ENCODE measurements at places on chromosomes 2 and 18.
A peak's percentile ranks its signal among the peaks of the same experiment; 100 is the strongest.

- no peak for DNase-seq
Observed at GRCh38 chr2:121076498-121076820, 208.5 kb downstream of the TFCP2L1 start.

DNA sequence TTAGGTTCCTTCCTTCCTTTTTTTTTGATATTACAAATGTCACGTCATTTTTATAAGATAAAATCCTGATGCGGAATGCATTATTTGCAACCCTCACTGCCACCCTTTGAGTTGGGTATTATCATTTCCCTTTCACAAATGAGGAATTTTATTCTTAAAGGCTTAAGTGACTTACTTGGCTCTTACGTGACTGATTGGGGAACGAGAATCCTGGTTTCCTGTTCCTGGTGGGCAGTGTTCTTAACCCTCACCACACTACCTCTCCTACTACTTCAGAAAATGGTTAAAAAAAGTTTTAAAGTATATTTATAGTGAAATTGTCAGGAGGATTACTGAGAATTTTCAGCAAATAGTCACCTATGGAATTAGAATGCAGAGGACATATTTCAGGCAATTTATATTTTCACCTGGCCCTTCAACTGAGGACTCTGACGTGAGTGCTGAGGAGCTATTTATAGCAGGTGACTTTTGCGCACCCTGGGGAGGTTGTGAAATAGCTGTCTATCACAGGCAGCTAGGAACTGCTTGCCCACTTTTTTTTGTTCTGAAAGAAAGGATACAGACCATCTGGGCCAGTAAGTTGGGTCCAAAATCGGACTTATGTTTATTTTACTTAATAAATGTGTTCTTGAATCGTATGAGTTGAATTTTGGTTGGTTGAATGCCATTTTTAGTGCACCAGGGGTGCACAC is 18.7 kb upstream of the RASGRP3 start:
- peak; percentile 35 for DNase-seq

DNA sequence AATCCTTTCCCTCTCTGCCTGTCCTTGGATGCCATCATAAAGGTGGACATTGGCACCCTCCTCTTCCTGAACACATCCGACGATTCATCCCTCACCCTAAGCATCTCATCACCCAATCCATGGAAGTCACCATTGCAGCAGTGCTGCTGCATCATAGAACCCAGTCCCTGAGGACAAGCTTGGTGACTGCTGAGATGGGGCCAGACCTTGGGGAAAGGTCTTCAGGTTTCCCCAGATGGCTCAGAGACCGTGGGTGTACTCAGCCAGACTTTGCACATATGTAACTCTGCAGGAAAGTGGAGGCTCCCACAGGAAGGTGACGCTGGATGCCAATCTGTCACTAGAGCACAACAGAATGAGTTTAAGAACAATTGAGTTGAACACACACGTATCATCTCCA is 202.2 kb downstream of the SOX11 start:
- DNase-seq, result no peak

DNA sequence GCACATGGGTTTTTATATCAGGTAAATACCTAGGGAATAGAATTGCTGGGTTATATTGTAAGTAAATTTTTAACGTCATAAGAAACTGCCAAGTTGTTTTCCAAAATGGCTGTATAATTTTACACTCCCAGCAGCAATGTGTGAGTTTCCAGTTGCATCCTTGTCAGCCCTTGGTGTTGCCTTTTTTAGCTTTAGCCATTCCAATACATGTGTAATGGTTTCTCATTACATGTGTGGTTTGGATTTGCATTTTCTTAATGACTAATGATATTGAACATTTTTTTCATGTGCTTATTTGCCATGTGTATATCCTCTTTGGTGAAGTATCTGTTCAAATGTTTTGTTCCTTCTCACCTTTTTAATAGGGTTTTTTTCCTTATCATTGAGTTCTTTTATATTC is 70.8 kb downstream of the ABI2 start:
- DNase-seq, result no peak

GRCh38 chr2:48567671-48568070 is 37.7 kb downstream of the STON1 start:
- DNase-seq, result no peak

- DNase-seq, result no peak
Observed at GRCh38 chr18:41058351-41059125, 896.5 kb upstream of the PIK3C3 start.

- DNase-seq, result no peak
Observed at GRCh38 chr2:45627911-45628310, 16.8 kb upstream of the SRBD1 start.

DNA sequence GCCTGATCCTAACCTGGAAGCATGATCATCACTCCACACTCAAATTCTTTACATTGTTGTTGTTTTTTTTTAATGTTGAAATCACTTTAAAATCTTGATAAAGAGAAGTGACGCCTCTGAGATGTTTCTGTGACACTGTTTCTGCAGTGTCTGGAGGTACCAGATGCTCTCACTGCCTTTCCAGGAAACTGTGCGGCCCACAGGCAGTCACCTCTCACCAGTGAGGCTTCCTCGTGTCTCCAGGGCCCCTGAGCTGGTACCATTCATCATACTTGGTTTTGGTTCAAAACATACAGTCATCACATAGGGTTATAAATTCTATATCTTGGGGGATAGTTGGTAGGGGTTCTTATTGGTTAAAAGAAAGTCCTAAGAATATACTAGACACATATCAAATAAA is 10.1 kb upstream of the ID2 start:
- DNase-seq, result no peak

DNA sequence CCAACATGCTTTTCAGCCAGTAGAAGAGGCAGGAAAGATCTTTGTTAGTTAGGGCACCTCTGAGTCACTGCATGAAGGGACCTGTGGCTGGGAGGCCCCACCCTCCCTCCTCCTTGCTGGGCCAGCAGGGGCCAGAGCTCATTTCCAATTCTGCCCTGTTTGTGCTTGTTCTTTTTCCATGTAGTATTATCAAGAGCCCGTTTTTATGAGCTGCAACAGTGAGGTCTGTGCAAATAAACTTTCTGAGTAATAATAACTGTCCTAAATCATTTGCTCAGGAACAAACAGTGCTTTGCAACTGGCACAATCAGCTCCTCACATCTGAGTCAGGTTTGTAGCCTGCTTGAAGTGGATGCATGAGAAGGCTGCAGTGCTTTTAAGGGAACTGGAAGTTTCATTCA is 128.0 kb downstream of the ARL4C start:
- peak; percentile 46 for DNase-seq

DNA sequence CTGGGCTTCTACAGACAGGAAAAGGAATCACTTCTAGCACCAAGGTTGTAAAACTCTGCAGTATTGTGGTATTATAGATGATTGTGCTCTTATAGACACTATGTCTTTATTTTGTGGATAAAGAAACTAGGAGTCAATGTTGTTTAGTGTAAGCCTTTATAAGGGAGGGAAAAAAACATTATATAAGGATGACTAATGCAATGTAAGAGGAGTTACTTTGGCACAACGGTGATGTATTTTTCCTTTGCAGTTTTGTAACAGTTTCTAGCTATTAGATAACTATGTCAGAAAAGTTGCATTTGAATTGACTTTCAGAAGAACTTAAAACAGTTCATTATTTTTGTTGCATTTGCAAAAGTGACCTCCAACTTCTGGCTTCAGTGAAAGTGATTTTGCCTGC is 545.4 kb downstream of the CCDC85A start:
- no peak for DNase-seq

DNA sequence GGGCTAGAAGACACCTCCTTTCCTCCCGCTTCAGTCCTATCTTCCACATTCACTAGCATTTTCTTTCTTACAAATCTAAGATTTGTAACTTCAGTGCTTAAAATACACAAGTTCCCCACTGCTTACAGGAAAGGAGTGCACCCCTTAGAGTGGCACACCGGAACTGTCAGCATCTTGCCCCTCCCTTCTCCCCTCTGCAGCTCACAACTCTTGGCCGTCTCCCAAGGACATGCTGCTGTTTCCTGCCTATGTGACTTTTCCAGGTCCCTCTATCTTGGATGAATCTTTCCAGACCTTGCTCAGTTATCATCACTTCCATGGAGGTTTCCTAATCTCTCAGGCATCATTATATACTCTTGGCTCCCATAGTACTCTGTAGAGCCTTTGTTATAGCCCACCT is 334.8 kb downstream of the CELF4 start:
- DNase-seq, result no peak

- DNase-seq, result peak; percentile 13
Observed at GRCh38 chr2:54077088-54077900, 38.1 kb upstream of the ACYP2 start.

GRCh38 chr2:239376351-239376750 is 24.5 kb downstream of the HDAC4 start:
- no peak for DNase-seq

- no peak for DNase-seq
Observed at GRCh38 chr2:16931441-16931840, 265.8 kb upstream of the CYRIA start.

GRCh38 chr18:59765343-59765742 is 68.1 kb upstream of the CCBE1 start:
- no peak for DNase-seq

DNA sequence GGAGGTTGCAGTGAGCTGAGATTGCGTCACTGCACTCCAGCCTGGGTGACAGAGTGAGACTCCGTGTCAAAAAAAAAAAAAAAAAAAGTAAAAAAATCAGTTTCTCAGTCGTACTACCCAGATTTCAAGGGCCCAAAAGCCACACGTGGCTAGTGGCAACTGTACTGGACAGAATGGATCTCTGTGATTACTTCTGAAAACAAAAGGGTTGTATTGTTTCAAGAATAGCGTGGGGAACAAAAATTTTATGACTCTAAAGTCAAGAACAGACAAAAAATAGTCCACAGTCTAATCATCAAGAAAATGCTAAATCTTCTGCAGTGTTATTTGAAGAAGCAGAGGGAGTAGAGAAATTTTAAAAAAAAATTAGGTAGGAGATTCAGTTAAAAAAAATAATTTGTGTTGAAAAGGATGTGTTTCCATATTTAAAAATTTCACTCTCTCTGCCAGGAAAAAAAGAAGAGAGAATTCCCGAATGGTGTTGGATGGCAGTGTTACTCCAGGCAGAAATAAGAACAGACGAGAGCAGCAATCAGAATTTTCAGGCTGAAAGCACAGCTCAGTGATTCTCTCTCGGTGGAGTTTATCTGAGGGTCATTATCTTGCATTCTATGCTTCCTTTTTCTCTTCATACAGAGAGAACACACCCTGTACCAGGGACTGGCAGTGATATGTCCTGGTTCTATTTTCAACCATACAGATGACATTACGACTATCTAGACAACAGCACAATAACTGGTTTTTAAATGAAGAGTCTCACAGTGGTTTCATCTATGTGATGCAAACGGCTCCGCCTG is 61.8 kb downstream of the CABYR start:
- no peak for DNase-seq

DNA sequence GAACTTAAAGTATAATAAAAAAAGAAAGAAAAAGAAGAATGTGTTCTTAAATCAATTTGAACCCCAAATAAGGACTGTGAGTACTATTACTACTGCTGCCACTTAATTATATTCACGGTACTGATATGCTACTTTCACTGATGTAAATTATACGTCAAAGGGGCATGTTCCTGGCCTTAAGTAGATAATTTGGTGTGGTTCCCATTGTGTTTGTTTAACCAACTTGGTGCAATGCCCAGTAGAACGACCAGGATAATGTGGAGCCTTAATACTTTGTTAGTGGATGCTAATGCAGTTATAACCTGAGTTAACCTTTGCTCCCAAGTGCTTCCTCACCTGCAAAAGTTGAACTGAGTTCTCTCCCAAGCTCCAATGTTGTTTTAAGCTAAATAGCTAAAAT is 142.0 kb downstream of the NR4A2 start:
- no peak for DNase-seq
